Dermis blood vessel endothelial cell (primary cell): ENCODE measurements at places on chromosomes 13 and 19. TPM values are rescaled to one million over a fixed set of nuclear protein-coding genes. Genes with fewer than 3 reads are reported as not detected.
A peak's percentile ranks its signal among the peaks of the same experiment; 100 is the strongest.

Gene C13orf46
- 0.17 and 0.28 TPM in 2 replicates for total RNA-seq

Gene TEAD2
- total RNA-seq: 74.7 and 101 TPM in 2 replicates

Gene PABPC3
- total RNA-seq: under 0.01 and 0.14 TPM in 2 replicates

Gene NAT14
- total RNA-seq: 8.7 and 14.5 TPM in 2 replicates

Gene ZNF419
- 7.8 and 12.6 TPM in 2 replicates for total RNA-seq

Gene CLDN10
- 0.88 and 1.2 TPM in 2 replicates for total RNA-seq

Gene KIR3DL2
- not detected in 2 replicates for total RNA-seq

Gene BRSK1
- 0.79 and 2.2 TPM in 2 replicates for total RNA-seq

Gene KBTBD6
- total RNA-seq: 10.4 and 10.6 TPM in 2 replicates

Gene ZNF730
- total RNA-seq: 1.2 and 4.1 TPM in 2 replicates

- peak; percentile 95 for DNase-seq
These were observed 6.5 kb upstream of the ZNF579 start for GRCh38 chr19:55586976-55587668.

DNA sequence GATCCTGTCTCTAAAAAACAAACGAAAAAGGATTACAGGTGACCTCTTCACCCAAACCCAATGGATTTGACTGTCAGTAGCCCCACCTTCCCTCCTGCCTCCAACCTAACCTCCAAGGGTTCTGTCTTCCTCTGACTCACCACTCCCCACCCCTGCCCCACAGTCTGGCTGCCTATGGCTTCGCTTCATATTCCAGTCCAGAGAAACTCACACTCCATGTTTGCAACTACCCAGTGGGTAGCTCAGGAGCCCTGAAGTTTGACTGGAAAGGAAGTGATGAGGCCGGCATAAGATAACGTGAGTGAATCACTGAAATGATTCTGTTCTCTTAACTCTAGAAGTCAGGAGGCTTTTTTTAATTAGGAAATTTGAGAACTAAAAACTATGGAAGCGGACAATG, 303.9 kb downstream of the FOXO1 start:
- DNase-seq: no peak

- DNase-seq: peak; percentile 90
These were observed 890 bp upstream of the ZNF611 start for GRCh38 chr19:52735734-52736133.

- no peak for DNase-seq
These were observed 70.4 kb upstream of the MRI1 start for GRCh38 chr19:13693889-13694288.

- DNase-seq: no peak
These were observed 92.4 kb downstream of the KL start for GRCh38 chr13:33108620-33109019.

DNA sequence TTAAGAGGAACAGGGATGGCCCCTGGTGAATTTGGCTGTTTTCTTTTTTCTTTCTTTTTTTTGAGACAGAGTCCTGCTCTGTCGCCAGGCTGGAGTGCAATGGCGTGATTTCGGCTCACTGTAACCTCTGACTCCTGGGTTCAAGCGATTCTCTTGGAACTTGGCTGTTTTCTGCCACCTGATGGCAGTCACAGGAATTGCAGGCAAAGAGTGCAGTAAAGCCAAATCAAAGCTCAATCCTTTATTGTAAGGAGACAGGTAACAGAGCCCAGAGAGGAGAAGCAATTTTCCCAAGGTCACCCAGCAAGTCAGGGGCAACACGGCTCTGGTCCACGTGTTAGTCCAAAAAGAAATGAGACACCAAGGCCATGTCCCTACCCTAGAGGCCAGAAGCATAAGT, 6.2 kb downstream of the TINCR start:
- no peak for DNase-seq

DNA sequence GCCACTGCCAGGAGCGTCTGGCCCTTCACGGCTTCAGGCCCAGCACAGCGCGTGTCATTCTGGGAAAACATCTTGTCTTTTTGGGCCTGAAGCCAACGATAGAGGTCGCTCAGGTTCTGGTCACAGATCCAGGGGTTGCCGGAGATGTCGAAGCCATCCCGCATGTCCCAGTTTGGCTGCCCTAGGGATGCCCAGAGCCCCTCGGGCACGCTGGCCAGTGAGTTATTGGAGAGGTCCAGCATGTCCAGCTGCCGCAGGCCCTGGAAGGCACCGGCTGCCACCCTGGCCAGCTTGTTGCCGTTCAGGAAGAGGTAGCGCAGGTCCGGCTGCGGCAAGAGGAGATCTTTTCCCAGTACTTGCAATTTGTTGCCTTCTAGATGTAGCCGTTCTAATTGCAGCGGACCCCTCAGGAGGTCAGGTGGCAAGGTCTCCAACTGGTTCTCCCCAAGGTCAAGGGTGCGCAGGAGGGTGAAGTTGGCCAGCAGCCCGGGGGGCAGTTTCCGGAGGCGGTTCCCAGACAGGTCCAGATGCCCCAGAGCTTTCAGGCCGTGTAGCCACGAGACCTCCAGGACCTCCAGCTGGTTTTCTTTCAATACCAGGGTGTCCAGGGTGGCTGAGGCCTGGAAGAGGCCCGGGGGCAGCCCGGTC, 1.8 kb downstream of the LRG1 start:
- DNase-seq: no peak

GRCh38 chr19:14835011-14835410, at the start of the genes OR7A5 and OR7C1:
OR7A5 (minus strand) TSS chr19:14835185; CDS start chr19:14828241, 6,944 bp downstream.
OR7C1 (minus strand) TSS chr19:14835185; CDS start chr19:14800136, 35,049 bp downstream.
- no peak for DNase-seq

- no peak for DNase-seq
These were observed 10.0 kb upstream of the PNMA8A start for GRCh38 chr19:46481223-46481848.

DNA sequence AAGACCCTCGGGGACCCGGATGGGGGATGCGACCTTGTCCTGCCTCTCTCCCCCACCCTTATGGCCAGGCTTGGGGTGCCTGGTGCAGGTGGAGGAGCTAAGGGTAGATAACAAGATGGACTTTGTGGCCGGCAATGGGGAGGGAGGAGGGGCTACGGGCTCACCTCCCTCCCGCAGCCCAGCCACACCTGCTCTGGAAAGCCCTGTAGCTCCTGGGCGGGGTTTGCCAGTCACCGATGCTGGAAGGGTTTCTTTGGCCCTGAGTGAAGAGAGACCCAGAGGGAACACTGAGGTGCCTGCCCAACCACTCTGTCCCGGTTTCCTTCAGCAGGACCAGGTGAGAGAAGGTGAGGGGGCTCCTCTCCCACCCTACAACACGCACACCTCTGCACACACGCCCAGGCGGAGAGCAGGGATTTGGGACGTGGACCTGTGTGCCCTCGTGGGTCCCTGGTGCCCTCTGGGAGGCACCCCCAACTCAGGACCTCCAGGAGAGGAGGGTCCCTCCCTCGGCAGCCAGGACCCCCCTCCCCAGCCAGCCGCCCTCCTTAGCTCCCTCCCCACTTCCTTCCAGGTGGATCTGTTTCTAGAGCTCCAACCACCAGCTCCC, at the start of gene FUT2:
Gene FUT2, plus strand, starts transcription at position 229 of the 610 bp plus-strand sequence. CDS start 6,986 bp downstream, outside the sequence.
- DNase-seq: no peak

GRCh38 chr13:27638521-27638920, 16.8 kb downstream of the POLR1D start:
- peak; percentile 42 for DNase-seq

- no peak for DNase-seq
These were observed 194.8 kb downstream of the DCLK1 start for GRCh38 chr13:35936246-35936978.

- no peak for DNase-seq
These were observed 165.6 kb downstream of the DLEU7 start for GRCh38 chr13:50677687-50678463.

GRCh38 chr19:47022140-47022536, 2.5 kb downstream of the NPAS1 start:
- DNase-seq: no peak

- no peak for DNase-seq
These were observed 61.2 kb upstream of the TM9SF2 start for GRCh38 chr13:99439850-99440604.

GRCh38 chr13:97798836-97799235, 154.6 kb upstream of the IPO5 start:
- DNase-seq: no peak

DNA sequence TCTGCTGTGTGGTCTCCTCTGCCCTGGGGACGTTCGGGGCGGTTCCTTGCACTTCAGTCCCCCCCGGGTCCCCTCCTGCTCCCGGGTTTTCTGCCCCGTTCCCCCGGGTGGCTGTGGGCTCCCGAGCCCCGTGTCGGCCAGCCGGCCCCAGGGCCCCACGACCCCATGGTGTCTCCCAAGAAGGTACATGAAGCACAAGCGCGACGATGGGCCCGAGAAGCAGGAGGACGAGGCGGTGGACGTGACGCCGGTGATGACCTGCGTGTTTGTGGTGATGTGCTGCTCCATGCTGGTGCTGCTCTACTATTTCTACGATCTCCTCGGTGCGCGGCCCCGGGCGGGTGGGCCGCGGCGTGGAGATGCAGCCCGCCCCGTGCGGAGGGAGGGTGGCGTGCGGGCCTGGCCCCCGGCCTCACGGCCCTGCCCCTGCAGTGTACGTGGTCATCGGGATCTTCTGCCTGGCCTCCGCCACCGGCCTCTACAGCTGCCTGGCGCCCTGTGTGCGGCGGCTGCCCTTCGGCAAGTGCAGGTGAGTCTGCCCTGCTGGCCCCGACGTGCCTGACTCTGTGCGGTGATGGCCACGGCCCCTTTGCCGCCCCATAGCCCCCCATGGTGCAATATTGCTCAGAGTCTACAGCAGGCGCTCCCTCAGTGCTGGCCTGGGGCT, 11.3 kb downstream of the SPPL2B start:
- no peak for DNase-seq

DNA sequence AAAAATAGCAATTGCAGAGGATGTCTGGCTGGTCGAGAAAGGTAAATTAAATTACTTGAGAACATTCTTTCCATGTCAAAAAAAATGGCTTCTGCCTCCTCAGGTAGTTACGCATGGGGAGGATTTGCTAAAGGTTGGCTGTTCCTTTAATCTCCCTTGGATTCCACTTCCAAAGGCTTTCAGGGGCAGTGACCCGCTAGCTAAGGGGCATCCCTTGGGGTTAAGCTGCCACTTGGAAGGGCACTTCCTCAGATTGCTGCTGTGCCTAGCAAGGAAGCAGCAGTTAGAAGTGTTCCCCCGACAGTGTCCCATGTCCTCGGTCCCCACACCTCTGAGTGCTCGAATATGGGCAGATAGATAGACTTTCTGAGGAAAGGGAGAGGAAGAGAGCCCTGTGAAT, 108.5 kb downstream of the RGCC start:
- no peak for DNase-seq

DNA sequence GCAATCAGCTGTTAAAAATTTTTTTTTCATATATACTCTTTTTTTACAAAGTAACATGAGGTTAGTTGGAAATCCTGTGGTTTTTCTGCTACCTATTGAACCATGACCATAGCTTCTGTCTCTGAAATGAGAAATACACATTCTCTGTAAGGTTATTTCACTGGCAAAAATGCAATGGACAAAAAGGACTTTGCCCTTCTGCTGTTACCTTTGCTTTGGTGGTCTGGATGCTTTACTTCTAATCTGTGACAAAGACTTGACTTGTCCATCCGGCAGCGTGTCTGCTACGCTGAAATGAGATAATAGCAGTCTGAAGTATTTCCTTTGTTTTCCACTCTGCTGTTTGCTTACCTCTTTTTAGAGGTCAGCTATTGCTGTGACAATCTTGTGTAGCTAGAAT, 412.8 kb downstream of the SLITRK6 start:
- no peak for DNase-seq

DNA sequence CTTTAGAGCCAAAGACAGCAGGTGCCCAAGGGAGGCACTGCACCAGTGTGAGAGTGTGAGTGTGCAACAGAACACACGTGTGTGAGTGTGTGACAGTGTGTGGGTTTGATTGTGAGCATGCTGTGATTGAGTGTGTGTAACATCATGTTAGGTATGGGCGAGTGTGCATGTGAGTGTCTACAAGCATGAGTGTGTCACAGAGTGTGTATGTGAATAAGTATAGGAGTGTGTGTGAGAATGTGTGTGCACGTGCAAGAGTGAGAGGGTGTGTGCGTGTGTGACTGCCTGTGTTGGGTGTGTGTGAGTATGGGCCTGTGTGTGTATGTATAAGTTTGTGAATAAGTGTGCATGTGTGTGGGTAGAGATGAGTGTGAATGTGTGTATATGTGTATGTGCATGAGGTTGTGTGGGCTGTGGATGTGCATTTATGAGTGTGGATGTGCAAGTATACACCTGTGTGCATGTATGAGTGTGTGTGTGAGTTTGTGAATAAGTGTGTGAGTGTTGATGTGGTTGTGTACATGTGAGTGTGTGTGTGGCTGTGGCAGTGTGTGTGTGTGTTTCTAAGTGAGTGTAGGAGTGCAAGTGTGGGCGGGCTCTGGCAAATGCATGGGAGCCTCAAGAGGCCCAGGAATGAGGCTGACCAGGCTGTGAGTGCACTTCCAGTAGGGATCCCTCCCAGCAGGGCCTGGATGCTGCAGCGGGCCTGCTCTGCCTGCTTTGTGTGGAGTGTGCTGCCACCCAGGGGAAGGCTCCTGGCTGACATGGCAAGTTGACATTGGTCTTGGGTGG, 198.4 kb downstream of the COL4A1 start:
- peak; percentile 72 for DNase-seq
